Activated T-cell treated with anti-CD3 and anti-CD28 coated beads, Interleukin-2, amount 50 U/mL, for 72 hours (primary cell): ENCODE measurements at places on chromosomes 1 and 21.

DNA sequence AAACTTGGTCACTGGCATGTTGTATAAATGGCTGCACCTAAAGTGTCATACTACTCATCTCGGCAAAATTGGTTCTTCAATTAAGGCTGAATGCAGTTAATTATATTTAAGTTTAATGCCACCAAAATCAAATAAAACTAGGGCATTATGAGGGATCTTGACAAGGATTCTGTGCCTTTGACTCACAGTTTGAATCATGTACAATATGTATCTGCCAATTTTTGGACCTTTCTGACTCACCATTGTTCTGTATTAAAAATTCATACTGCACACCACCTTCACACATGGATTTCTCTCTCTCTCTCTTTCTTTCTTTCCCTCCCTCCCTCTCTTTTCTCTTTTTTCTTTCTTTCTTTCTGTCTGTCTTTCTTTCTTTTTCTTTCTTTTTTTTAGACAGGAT lies 14.1 kb upstream of the STXBP3 start:
- DNase-seq, result no peak
- peaks cover 6% of the 10 kb centered on the region for H3K27me3 ChIP-seq
- H3K27ac ChIP-seq, result no peak overlapping the region

DNA sequence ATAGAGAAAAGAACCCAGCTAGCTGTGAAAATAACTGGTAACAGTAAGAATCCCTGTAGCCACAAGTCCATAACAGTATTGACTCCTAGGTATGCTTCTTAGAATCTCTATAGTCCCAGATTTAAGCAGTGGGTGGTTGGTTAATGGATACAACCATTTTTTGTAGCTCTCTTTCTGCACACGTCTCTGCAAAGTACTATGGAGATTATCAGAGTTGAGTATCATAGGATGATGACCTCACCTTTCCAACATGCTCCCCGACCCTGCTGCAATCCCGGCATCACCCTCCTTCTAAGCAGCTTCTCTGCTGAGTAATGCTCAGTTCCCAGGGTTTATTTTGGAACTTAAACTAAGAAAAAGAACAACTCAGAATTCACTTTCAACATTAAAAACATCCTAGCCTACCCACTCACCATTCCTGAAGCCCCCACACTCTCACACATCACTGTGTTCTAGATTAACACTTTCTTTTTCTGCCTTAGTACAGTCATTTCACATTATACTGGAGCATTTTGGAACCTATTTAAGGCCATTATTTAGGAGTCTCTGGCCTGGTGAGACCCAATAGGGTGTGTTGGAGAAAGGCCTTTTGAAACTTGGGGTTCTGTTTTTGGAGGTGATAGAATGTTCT lies 2.7 kb downstream of the MLLT11 start:
- peaks cover 15% of the 10 kb centered on the region for H3K36me3 ChIP-seq
- H3K27ac ChIP-seq, result no peak overlapping the region
- DNase-seq, result no peak
- H3K4me3 ChIP-seq, result no peak overlapping the region

GRCh38 chr1:164664127-164664526 lies 105.1 kb downstream of the PBX1 start:
- no peak for DNase-seq
- H3K27ac ChIP-seq, result no peak overlapping the region
- no peak overlapping the region for H3K4me3 ChIP-seq
- no peaks in the 10 kb centered on the region for H3K27me3 ChIP-seq
- no peaks in the 10 kb centered on the region for H3K36me3 ChIP-seq
- H3K4me1 ChIP-seq, result no peaks in the 10 kb centered on the region

- no peaks in the 10 kb centered on the region for H3K27me3 ChIP-seq
- DNase-seq, result no peak
- H3K4me1 ChIP-seq, result peaks cover 84% of the 10 kb centered on the region
- H3K27ac ChIP-seq, result peak overlapping the region; percentile 67
These were observed 25.2 kb downstream of the MAPKAPK2 start for GRCh38 chr1:206709772-206710459.

- H3K27ac ChIP-seq, result peak overlapping the region; percentile 82
- H3K4me3 ChIP-seq, result no peak overlapping the region
- peak; percentile 68 for DNase-seq
- no peaks in the 10 kb centered on the region for H3K36me3 ChIP-seq
- H3K27me3 ChIP-seq, result no peaks in the 10 kb centered on the region
- peaks cover 24% of the 10 kb centered on the region for H3K4me1 ChIP-seq
These were observed 55.9 kb upstream of the RCC1 start for GRCh38 chr1:28449904-28450303.

DNA sequence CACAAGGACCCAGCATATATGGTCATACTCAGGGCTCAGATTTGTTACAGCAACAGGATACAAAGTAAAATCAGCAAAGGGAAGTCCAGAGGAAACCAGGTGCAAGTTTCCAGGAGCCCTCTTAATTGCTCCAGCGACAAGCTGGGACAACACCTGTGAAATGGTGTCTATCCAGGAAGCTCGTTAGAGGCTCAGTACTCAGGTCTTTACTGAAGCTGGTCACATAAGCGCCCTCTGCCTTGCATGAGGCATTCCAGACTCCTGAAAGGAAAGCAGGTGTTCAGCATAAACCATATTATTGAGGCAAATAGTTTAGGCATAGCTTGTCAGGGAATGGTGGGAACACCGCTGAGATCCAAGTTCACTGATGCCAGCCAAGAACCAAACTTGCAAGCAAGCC lies 231.0 kb downstream of the SLC35F3 start:
- DNase-seq, result no peak
- H3K4me1 ChIP-seq, result no peaks in the 10 kb centered on the region
- H3K4me3 ChIP-seq, result no peak overlapping the region
- peaks cover 13% of the 10 kb centered on the region for H3K27me3 ChIP-seq

DNA sequence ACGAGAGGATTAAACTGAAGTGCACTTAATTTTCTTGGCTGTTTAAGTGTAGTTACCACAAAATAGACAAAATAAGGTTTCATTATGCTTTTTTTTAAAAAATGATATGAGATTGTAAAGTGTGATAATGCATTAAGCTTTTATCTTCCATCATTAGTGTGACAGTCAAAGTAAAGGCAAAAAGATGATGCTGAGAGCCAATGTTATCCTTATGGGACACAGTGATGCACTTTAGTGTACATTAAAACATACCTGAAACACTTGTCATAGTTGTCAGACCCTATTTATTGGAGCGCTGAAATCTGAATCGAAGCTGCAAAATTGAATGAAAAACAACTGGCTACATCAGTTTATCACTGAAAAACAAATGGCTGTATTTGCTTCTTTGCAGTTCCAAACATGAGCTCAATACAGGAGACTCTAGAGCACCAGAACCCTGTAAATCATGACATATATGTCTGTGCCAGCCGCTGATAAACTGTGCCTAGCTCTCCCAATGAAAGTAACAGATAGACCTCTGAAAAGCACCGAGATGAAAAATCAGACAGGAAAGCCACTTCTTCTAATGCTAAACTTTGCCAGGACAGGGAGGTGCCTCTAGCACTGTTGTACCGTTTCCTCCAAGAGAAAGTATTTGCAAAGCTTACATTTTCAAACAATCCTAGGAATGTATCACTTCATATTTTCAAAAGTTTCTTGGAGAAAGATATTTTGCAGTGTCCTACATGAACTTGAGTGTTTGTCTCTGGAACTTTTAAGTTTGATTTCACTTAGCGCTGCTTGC lies 120.7 kb upstream of the TMPRSS15 start:
- no peaks in the 10 kb centered on the region for H3K4me1 ChIP-seq
- DNase-seq, result no peak
- H3K27me3 ChIP-seq, result no peaks in the 10 kb centered on the region
- no peak overlapping the region for H3K27ac ChIP-seq

- peak overlapping the region; percentile 95 for H3K4me3 ChIP-seq
- peak; percentile 34 for DNase-seq
- H3K36me3 ChIP-seq, result peaks cover 3% of the 10 kb centered on the region
- H3K27me3 ChIP-seq, result no peaks in the 10 kb centered on the region
- peaks cover 36% of the 10 kb centered on the region for H3K4me1 ChIP-seq
These were observed 563 bp downstream of the QSOX1 start for GRCh38 chr1:180155182-180155682.

- no peak overlapping the region for H3K4me3 ChIP-seq
- H3K27me3 ChIP-seq, result no peaks in the 10 kb centered on the region
- H3K36me3 ChIP-seq, result no peaks in the 10 kb centered on the region
- no peak overlapping the region for H3K27ac ChIP-seq
- DNase-seq, result no peak
- no peaks in the 10 kb centered on the region for H3K4me1 ChIP-seq
These were observed 88.4 kb downstream of the ST6GALNAC5 start for GRCh38 chr1:76955652-76956051.

DNA sequence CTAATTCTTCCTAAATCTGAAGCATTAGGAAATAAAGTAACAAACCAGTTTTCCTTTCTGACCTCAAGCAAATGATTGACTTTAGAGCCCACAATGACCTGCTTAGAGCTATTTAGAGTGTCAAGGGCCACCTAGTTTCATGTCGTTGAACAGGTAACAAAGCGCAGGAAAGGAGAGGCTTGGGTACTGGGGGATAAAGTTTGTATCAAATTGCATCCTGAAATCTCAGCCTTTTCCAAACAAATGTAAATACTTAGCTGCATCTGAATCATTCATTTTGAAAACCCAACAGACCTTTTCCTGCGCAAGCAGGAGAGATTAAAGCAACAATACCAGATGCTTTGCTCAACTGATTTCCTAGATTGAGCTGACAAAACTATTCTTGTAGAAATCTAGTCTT lies 121.2 kb downstream of the NRIP1 start:
- H3K27me3 ChIP-seq, result no peaks in the 10 kb centered on the region
- no peak overlapping the region for H3K4me3 ChIP-seq
- H3K4me1 ChIP-seq, result no peaks in the 10 kb centered on the region
- H3K27ac ChIP-seq, result no peak overlapping the region
- no peak for DNase-seq

- H3K4me3 ChIP-seq, result no peak overlapping the region
- no peaks in the 10 kb centered on the region for H3K36me3 ChIP-seq
- H3K27me3 ChIP-seq, result peaks cover 34% of the 10 kb centered on the region
- H3K4me1 ChIP-seq, result peaks cover 6% of the 10 kb centered on the region
- no peak for DNase-seq
These were observed 3.8 kb downstream of the WNT4 start for GRCh38 chr1:22139066-22139594.

- DNase-seq, result no peak
- no peaks in the 10 kb centered on the region for H3K27me3 ChIP-seq
- H3K27ac ChIP-seq, result no peak overlapping the region
- H3K4me1 ChIP-seq, result peaks cover 34% of the 10 kb centered on the region
These were observed 148.6 kb upstream of the HP1BP3 start for GRCh38 chr1:20935717-20936116.

DNA sequence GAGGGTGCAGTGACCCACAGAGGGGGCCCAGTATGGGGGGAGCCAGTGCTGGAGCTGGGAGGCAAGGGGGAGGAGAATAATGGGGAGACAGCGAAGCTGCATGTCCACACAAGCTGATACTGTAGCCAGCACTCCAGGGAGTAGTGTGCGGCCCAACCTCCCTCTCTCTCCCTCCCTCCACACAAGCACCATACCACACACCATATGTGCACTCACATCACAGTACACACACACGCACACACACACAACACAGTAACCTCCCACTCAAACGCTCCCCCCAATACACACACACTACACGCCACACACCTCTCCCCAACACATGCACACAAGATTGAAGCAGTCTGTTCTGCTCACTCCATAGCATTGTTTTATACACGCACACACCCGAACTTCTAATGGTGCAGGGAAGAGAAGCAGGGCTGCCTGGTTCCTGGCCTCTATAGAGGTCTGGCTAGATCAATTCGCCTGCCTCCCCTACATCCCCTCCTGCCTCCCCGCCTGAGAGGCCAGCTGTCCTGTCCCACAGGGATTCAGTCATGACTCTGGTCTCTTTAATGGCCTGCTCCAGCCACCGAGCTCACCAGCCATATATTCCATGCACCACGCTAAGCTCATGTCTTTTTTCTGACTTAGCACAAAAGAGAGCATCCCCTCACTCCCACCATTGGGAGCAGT lies 3.8 kb downstream of the NCDN start:
- H3K4me3 ChIP-seq, result no peak overlapping the region
- H3K36me3 ChIP-seq, result peaks cover 3% of the 10 kb centered on the region
- no peak for DNase-seq
- no peaks in the 10 kb centered on the region for H3K27me3 ChIP-seq
- H3K4me1 ChIP-seq, result peaks cover 54% of the 10 kb centered on the region

DNA sequence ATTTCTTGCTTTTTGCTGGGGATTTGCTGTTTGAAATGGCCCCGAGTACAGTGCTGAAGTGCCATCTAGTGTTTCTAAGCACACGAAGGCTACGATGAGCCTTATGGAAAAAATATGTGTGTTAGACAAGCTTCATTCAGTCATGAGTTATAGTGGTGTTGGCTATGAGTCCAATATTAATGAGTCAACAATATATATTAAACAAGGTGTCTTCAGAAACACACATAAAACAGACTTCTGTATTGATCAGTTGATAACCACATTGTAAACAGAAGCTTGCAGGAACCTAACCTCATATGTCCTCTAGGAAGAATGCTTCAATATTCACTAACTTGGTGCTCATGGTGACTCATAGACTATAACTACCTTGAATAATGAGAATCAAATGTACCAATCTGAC lies 1.7 kb upstream of the GJB5 start:
- no peaks in the 10 kb centered on the region for H3K4me1 ChIP-seq
- no peak for DNase-seq
- H3K4me3 ChIP-seq, result no peak overlapping the region
- peaks cover 7% of the 10 kb centered on the region for H3K27me3 ChIP-seq
- H3K27ac ChIP-seq, result no peak overlapping the region

GRCh38 chr1:161404051-161404597 lies 36.4 kb upstream of the CFAP126 start:
- H3K27ac ChIP-seq, result no peak overlapping the region
- H3K36me3 ChIP-seq, result peaks cover 9% of the 10 kb centered on the region
- H3K4me3 ChIP-seq, result peak overlapping the region; percentile 60
- H3K27me3 ChIP-seq, result peaks cover 10% of the 10 kb centered on the region
- no peak for DNase-seq

DNA sequence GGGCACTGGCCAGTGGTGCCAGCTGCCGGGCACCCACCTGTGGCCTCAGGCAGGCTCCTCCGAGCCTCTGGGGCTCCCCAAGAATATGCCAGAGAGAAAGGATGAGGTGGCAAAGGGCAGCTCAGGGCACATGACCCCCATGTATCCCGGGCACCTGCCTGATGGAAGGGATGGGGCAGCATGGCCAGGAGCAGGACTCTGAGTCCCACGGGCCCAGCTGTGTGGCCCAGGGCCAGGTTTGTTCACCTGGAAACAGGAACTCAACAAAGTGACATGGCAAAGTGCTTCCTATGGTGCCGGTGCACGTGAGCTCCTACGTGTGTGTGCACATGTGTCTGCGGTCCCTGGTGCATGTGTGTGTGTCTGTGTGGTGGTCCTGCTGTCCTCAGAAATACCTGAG lies 9.5 kb upstream of the GPR153 start:
- no peak for DNase-seq
- no peak overlapping the region for H3K27ac ChIP-seq
- no peaks in the 10 kb centered on the region for H3K4me1 ChIP-seq
- H3K27me3 ChIP-seq, result no peaks in the 10 kb centered on the region
- no peaks in the 10 kb centered on the region for H3K36me3 ChIP-seq

- no peaks in the 10 kb centered on the region for H3K4me1 ChIP-seq
- no peak overlapping the region for H3K27ac ChIP-seq
- H3K36me3 ChIP-seq, result no peaks in the 10 kb centered on the region
- no peaks in the 10 kb centered on the region for H3K27me3 ChIP-seq
These were observed 11.6 kb downstream of the VANGL2 start for GRCh38 chr1:160412028-160412362.

- peak overlapping the region; percentile 8 for H3K4me3 ChIP-seq
- no peak overlapping the region for H3K27ac ChIP-seq
- H3K4me1 ChIP-seq, result peaks cover 6% of the 10 kb centered on the region
- no peaks in the 10 kb centered on the region for H3K36me3 ChIP-seq
- peak; percentile 16 for DNase-seq
These were observed 56.8 kb upstream of the GNG12 start for GRCh38 chr1:67889953-67890567.
